ENCODE measurements at places on chromosomes 1 and 21.
A peak's percentile ranks its signal among the peaks of the same experiment; 100 is the strongest.

DNA sequence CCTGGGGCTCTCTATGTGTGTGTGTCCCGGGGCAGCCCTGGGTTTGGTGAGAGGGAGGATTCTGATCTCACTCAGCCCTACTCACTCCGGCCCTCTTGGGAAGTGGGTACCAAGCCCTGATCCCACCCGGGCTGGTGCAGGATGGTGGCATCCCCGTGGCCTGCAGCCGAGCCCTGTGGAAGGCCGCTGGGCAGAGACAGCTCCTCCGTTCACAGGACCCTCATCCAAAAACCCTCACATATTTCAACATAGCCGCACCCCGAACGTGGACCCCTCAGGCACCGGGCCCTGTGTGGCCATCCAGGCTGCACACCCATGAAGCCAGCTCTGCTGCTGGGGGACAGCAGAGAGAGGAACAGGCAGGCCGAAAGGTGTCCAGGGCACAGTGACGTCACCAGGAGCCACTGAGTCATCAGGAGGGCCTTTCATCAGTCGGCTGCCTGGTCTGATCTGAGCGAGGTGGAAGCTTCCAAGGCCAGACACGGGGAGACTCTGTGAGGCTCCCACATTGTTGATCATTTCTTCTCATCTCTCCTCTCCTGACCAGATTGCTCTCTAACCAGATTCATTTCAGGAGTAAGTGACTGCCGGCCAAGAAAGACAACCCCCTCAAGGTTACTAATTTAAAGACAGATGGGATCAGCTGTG, 16.2 kb upstream of the GPR157 start:
- peak; percentile 66 for DNase-seq

- DNase-seq = no peak
Measured at GRCh38 chr1:22203335-22203734, 60.4 kb upstream of the WNT4 start.

DNA sequence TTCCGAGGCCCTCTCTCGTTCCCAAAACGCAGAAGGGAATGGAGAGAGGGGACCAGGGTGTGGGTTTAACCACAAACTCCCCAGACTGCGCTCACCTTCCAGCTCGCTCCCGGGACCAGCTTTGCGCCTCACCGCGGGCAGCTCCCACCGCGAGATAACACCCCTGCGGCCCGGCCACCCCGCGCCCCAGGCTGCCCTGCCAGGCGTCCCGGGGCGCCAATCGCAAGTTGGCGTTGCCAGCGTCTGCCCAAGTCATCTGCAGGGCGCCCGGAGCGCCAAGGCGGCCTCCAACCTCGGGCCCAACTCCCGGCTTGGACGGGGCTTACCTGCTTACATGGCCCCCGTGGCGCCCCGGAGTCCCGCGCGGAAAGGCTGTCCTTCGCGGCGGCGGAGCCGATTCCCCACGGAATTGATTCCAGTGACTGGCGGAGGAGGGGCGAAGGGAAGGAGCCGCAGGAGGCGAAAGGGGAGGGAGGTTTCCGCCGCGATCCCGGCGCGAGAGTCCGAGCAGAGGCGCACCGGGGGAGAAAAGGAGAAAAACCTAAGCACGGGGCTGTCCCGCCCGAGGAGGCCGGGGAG, 456 bp downstream of the PTPN14 start:
- peak; percentile 35 for DNase-seq

GRCh38 chr1:11071463-11072215, 11.8 kb upstream of the SRM start:
- DNase-seq = no peak

- DNase-seq = no peak
Measured at GRCh38 chr1:55426619-55427018, 211.5 kb upstream of the USP24 start.

- DNase-seq = no peak
Measured at GRCh38 chr1:64051796-64052195, 151.6 kb upstream of the UBE2U start.

GRCh38 chr21:41868062-41868710, 11.0 kb downstream of the PRDM15 start:
- no peak for DNase-seq

GRCh38 chr1:40748841-40749718, 34.5 kb upstream of the KCNQ4 start:
- no peak for DNase-seq

DNA sequence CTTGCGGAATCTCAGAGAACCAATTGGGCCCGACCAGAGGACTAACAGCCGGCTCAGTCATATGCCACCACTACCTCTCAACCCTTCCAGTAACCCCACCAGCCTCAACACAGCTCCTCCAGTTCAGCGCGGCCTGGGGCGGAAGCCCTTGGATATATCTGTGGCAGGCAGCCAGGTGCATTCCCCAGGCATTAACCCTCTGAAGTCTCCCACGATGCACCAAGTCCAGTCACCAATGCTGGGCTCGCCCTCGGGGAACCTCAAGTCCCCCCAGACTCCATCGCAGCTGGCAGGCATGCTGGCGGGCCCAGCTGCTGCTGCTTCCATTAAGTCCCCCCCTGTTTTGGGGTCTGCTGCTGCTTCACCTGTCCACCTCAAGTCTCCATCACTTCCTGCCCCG, 49.8 kb downstream of the ACP6 start:
- DNase-seq = no peak

DNA sequence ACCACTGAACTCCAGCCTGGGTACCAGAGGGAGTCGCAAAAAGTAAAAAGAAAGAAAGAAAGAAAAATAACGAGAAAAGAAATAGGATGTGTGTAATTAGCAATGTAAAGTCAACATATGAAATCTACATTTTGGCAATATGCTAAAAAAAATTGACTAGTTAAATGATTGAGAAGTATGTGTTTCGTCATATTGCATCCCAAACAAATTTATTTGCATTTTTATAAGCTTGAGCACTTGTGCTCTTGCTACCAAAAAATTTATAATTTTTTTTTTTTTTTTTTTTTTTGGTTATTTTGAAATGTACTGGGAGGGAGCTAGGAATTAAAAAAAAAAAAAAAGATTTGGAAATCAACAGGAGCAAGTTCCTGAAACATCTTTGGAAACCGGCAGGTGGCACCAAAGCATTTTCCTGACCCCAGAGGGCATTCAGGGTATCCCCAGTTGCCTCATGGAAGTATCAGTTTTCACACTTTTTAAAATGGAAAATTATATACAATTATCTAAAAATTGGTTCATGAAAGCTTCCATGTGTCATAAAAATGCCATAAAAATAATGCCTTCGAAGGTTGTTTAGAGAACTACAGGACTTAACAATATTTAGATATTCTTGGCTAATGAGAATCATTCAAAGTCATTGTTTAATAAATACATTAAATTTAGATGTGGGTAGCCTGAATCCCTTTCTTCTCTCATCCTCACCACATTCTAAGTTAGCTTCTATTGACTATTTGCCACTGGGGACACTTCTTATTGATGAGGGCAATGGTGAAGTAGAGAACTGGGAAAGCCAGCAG, 4.8 kb upstream of the HEATR1 start:
- DNase-seq = peak; percentile 18

DNA sequence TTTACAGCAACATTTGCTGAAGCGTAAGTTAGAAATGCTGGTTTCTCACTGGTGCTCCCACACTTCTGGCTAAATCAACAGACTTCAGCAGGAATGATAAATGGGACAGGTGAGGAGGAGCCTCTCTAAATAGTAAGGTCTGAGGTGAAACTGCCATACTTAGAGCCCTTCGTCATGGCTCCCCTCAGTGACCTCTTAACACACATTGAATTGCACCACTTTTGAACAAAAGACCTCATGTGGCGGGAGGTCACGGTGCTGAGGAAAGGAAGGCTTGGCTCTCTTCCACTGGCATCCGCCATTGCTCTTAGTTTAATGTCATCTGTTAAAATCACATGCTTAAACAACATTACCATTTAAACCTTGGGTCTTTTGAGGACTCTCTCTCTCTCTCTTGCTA, 3.4 kb downstream of the MAP3K7CL start:
- no peak for DNase-seq

- DNase-seq = peak; percentile 87
Measured at GRCh38 chr21:42593007-42593814, 60.2 kb upstream of the PDE9A start.

GRCh38 chr1:114926607-114927006, 71.9 kb downstream of the SYCP1 start:
- DNase-seq = no peak

DNA sequence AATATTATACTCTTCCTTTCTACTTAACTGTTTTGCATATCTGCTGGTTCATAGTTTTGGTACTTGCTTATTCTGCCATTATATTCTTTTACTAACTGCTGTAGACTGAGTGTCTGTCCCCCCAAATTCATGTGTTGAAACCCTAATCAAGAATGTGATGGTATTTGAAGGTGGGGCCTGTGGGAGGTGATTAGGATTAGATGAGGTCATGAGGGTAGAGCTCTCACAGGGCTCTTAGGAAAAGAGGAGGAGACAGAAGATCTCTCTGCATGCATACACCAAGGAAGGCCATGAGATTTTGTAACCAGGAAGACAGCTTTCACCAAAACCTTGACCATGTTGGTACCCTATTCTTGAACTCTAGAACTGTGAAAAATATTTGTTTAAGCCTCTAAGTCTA, 354.1 kb upstream of the B3GALT2 start:
- no peak for DNase-seq

- DNase-seq = peak; percentile 66
Measured at GRCh38 chr1:42173155-42173933, 8.8 kb upstream of the GUCA2A start.

DNA sequence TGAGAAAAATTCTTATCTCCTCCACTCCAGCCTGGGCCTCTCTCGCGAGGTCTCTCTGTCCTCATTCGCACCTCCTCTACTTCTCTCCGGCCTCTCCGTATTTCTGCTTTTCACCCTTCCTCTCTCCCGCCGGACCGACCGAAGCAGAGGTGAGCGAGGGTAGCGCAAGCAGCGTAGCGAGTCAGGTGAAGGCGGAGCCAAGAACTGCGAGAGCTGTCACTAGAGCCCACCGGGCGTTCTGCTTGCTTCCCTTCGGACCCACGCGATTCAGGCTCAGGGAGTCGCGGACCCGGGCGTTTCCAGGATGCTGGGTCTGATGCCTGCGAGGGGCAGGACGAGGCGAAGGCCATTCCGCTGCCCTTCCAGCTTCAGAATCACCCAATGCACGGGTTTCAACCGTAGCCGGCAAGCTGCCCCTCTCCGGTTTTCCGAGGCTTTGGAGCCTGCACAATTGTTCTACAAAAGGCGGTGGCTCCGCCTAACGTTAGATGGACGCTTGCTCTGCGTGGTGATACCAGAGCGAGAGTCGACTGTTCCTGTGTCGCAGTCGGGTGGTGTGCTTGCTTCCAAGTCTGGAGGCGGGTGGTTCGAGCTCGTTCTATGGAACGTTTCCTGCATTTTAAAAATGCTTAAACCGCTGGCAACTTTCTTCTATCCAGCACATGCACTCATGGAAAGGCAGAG, 310.2 kb downstream of the FAM72C start:
- no peak for DNase-seq

DNA sequence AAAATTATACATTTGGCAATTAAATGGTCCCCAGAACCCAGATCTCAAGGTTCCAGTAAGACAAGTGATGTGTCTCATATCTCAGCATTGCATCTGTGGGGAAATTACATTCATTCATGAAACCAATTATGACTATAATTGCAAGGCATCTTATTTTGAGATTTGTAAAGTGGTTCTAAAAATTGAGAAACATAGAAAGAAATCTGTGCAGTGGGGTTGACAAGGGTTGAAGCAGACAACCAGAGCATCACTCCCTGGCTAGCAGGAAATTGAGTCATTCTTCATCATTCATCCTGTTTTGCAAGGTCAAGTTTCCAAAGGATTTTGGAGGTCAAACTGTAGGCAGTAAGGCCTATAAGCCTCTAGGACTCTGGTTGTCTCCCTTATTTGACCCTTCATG, 25.1 kb upstream of the MROH9 start:
- DNase-seq = no peak

DNA sequence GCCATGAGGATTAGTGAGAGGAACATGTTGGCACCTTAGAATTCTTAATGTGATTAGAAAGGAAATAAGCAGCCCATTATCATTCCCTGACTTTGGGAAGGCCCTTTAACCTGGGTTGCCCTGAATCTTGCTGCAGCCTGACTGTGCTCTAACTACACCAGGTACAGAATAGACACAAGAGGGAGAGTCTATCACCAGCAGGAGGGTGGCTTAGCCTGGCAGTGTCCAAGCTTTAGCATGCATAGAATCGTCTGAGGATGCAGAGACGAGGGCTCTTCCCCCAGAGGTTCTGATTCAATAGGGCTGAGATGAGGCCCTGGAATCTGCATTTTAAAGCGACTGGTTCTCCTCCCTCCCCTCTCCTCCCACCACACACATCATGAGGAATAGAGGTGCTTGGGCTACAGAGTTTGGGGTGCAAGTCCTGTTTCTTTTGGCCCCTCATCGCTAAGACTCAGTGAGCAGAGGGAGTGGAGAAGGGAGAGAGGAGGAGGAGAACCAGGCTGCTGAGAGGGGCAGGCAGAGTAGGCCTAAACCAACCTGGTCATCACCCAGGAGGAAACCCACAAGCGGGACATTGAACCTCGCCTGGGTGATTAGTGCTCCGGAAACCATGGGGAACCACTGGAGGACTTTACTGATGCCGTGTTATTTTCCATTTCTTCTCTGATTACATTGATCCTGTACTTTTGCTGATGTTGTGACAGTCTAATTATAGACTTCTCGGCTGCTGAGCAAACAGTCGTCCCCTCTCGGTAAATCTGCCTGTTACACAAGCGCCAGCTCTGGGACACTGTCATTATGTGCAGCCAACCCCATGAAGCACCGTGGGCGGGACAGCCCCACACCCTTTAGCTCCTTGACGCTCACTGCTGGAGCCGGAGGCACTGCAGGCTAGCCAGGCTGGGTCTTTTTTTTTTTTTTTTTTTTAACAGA, 6.3 kb upstream of the TENT5C start:
- DNase-seq = no peak

- no peak for DNase-seq
Measured at GRCh38 chr1:7420470-7421100, 350.5 kb upstream of the VAMP3 start.

DNA sequence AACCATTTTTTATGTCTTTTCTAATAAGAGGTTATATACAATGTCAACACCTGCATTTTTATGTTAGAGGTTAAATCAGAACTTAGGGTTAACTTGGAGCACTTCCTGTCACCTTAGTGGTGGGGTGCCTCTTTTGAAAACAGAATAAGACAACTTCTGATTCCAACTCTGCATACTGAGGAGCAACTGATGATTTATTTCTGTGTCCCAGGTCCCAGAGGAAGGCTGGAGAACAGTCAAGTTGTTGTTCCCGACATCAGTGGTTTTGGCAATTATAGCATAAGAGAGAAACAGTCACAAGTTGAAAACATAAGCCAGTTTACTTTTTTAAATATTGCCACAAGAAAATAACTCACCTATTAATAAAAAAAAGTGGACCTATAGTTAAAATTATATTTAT, 871.0 kb upstream of the ADAMTS5 start:
- DNase-seq = no peak

- DNase-seq = no peak
Measured at GRCh38 chr1:86753700-86754099, 49.3 kb downstream of the SH3GLB1 start.

GRCh38 chr1:114355240-114355639, 155.8 kb downstream of the TRIM33 start:
- DNase-seq = no peak

DNA sequence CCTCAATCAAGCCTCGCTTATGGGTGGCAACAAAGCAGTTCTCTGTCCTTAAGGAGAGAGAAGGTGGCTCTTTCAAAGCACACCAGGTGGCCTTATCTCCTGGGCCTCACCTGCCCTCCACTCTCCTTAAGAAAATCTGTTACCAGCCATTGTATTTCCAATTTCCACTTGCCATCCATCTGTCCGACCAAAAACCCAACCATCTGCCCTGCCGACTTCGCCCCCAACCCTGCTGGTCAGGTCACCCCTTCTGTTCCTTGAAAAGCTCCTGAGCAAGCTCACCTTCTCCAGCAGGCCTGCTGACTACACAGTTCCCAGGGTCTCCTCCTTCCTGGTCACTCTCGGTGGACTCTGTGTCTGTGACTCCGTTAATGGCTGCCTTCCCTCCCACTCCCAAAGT, 619 bp upstream of the IGFN1 start:
- DNase-seq = no peak
